ENCODE measurements at places on chromosomes 1 and 21.

DNA sequence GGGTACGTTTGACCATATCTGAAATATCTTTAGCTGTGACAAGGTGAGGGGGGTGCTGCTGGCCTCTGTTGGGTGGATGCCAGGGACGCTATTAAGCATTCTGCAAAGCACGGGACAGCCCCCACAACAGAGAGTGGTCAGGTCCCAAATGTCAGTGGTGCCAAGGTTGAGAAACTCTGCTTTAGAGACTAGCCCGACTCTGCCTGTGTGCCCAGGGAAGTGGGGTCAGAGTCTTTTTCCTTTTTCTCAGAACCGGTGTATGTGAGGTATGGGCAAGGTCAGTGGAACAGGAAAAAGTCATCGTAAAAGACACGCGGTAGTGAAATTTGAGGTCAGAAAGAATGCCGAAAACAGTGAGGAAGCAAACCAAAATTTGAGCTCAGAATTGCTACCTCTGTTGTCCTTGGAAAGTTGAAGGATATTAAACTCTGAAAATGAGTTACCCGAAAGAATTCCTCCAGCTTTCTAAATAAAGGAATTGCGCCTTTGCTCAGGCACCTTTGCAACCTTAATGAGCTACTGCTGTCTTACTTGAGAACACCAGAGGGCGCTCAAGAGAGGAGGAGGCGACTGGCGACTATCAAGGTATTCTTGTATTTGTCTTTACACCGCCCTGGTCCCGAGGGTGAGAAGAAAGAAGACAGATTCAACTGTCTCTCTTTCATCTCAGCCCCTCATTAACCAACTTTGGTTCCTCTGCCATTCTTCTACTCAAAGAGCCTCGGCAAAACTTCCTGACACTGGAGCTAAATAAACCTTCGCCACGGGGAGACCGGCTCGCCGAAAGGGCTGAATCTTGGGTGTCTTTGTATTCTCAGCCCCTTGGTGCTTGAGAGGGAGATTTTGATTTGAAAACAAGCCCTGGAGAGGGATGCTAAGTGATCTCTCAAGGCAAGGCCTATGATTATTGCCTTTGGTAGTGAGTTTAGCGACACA, 85.4 kb upstream of the OLIG2 start:
- H3K4me3 ChIP-seq, result no peak overlapping the region
- H3K36me3 ChIP-seq, result no peaks in the 10 kb centered on the region
- peaks cover 3% of the 10 kb centered on the region for H3K4me1 ChIP-seq
- DNase-seq, result peak; percentile 17
- H3K27me3 ChIP-seq, result no peaks in the 10 kb centered on the region
- H3K27ac ChIP-seq, result no peak overlapping the region

- DNase-seq, result no peak
- no peak overlapping the region for H3K27ac ChIP-seq
- H3K36me3 ChIP-seq, result no peaks in the 10 kb centered on the region
- H3K4me3 ChIP-seq, result no peak overlapping the region
These were observed 86.1 kb upstream of the KIAA0040 start for GRCh38 chr1:175278734-175279116.

DNA sequence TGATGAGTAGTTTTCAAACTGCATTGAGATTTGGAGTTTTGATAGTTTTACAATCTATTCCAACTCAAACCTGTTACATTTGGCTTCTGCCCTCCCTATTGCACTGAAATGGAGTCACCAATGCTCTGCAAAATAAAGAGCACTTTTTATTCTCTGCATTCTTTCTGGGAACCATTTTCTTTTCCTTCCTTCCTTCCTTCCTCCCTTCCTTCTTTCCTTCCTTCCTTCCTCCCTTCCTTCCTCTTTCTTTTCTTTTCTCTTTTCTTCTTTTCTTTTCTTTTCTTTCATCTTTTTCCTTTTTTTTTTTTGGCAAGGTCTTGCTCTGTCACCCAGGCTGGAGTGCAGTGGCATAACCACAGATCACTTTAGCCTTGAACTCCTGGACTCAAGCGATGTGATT, 114.2 kb downstream of the TBX19 start:
- H3K36me3 ChIP-seq, result no peaks in the 10 kb centered on the region
- H3K4me1 ChIP-seq, result peaks cover 10% of the 10 kb centered on the region
- no peak for DNase-seq
- H3K4me3 ChIP-seq, result no peak overlapping the region
- no peak overlapping the region for H3K27ac ChIP-seq

GRCh38 chr1:32350785-32351398, 11.4 kb downstream of the FAM229A start:
- H3K27me3 ChIP-seq, result no peaks in the 10 kb centered on the region
- peaks cover 6% of the 10 kb centered on the region for H3K36me3 ChIP-seq
- peak overlapping the region; percentile 80 for H3K4me3 ChIP-seq
- peak; percentile 80 for DNase-seq
- peak overlapping the region; percentile 77 for H3K27ac ChIP-seq

GRCh38 chr1:187244623-187245022, 415.9 kb downstream of the PLA2G4A start:
- no peak overlapping the region for H3K4me3 ChIP-seq
- H3K27ac ChIP-seq, result no peak overlapping the region
- DNase-seq, result no peak
- no peaks in the 10 kb centered on the region for H3K4me1 ChIP-seq

- H3K27ac ChIP-seq, result peak overlapping the region; percentile 99
- peak overlapping the region; percentile 87 for H3K4me3 ChIP-seq
- no peak for DNase-seq
- H3K36me3 ChIP-seq, result peaks cover 9% of the 10 kb centered on the region
- H3K27me3 ChIP-seq, result peaks cover 10% of the 10 kb centered on the region
- H3K4me1 ChIP-seq, result peaks cover 27% of the 10 kb centered on the region
These were observed 8.7 kb upstream of the MDM4 start for GRCh38 chr1:204507317-204508105.

DNA sequence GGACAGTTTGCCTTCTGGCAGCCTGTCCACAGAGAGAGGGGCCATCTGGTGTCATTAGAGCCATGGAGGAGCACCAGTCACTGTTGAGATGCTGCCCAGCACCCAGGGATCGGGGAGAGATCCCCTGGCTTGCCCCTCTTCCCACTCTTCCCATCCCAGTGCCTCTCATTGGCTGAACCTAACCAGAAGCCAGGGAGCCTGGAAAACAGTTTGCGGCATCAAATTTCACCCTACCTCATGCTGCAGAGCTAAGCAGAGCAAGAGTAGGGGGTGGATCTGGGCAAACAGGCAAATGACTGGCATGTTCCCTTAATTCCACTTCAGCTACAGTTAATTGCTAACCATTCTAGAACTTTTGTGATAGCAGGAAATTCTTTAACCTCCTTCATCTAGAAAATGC, 19.1 kb downstream of the TRAF5 start:
- no peaks in the 10 kb centered on the region for H3K27me3 ChIP-seq
- H3K36me3 ChIP-seq, result peaks cover 31% of the 10 kb centered on the region
- no peak overlapping the region for H3K4me3 ChIP-seq
- H3K27ac ChIP-seq, result no peak overlapping the region
- H3K4me1 ChIP-seq, result peaks cover 71% of the 10 kb centered on the region
- no peak for DNase-seq

- H3K4me3 ChIP-seq, result no peak overlapping the region
- peaks cover 41% of the 10 kb centered on the region for H3K36me3 ChIP-seq
- no peaks in the 10 kb centered on the region for H3K27me3 ChIP-seq
- no peak for DNase-seq
- peaks cover 4% of the 10 kb centered on the region for H3K4me1 ChIP-seq
These were observed 33.8 kb downstream of the PCNX2 start for GRCh38 chr1:233261695-233262094.

DNA sequence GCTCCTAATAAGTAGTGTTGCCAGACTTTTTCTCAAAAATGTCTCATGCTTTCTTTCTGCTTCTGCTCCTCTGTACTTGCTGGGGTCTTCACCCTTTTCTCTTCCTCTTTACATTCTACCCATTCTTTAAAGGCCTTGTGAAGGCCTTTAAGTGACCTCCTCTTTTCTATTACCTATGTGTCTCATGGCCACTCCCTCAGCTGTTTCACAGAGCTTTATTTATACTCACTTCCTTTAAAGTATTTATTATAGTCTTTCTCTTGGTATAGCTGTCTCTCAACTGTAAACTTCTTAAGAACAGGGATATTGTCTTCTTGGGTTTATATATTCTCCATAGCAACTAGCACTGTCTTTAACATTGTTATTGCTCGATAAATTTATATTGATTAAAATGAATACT, 792 bp downstream of the GOLPH3L start:
- H3K27me3 ChIP-seq, result peaks cover 3% of the 10 kb centered on the region
- peaks cover 23% of the 10 kb centered on the region for H3K4me1 ChIP-seq
- no peak for DNase-seq
- H3K27ac ChIP-seq, result peak overlapping the region; percentile 59

DNA sequence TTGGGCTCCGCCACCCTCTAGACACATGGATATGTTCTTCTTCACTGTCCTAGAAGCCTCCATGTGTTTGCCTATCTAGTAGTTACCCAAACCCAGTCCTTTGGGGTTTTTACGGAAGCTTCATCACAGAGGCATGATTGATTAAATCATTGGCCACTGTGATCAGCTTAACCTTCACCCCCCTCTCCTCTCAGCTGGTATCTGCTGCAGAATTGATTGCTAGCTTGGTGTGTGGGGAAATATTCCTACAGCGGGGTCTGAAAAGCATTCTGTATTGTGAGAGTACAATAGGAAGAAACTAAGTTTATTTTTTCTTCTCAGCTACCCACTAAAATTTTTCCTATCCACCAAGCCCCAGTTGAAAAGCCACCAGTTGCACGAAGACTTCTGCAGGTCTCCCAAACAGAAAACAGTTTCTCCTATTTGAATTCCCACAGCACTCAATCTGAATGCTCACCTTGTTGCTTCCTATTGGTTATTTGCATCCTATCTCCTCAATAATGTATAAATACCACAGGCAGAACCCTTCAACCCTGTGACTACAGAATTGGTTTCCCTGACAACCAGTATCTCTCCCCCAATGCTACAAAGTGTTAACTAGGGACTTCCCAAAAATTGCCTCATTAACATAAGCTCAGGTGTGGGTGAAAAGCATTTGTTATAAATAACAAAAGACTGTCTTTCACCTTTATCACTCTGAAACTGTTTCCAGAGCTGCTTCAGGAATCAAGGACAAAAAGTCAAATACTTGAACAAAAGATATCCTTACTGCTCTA, 9.3 kb upstream of the VANGL1 start:
- peaks cover 29% of the 10 kb centered on the region for H3K27me3 ChIP-seq
- H3K4me3 ChIP-seq, result no peak overlapping the region
- H3K36me3 ChIP-seq, result peaks cover 3% of the 10 kb centered on the region
- H3K27ac ChIP-seq, result no peak overlapping the region
- no peak for DNase-seq
- H3K4me1 ChIP-seq, result no peaks in the 10 kb centered on the region

GRCh38 chr1:89175601-89176256, at the start of gene GBP7:
TSS of gene GBP7 (minus strand) at chr1:89176003. CDS start at chr1:89171935, 4,068 bp downstream.
- no peak for DNase-seq
- no peak within 1 kb of the TSS for H3K27ac ChIP-seq
- no peak within 1 kb of the TSS for H3K4me3 ChIP-seq
- peaks cover 4% of the 10 kb centered on the region for H3K36me3 ChIP-seq
- peaks cover 16% of the 10 kb centered on the region for H3K4me1 ChIP-seq

DNA sequence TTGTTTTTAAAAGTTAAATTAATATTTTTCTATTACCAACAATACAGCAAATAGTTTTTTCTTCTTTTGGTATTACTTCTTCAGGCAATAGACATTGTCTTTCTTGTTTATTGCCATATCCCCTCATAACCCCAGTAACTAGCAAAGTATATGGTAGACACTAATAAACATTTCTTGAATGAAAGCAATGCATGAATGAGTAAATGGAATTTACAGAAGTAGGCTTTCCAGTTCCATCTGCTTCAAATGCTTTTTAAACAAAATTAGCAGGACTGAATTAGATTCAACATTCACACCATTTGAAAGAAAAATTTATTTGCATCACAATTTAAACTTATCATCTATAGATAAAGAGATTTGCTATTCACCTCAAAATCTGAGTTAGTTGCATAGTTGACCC, 5.6 kb upstream of the DR1 start:
- DNase-seq, result no peak
- H3K36me3 ChIP-seq, result peaks cover 26% of the 10 kb centered on the region
- H3K4me3 ChIP-seq, result no peak overlapping the region
- H3K27me3 ChIP-seq, result no peaks in the 10 kb centered on the region
- H3K4me1 ChIP-seq, result peaks cover 10% of the 10 kb centered on the region

DNA sequence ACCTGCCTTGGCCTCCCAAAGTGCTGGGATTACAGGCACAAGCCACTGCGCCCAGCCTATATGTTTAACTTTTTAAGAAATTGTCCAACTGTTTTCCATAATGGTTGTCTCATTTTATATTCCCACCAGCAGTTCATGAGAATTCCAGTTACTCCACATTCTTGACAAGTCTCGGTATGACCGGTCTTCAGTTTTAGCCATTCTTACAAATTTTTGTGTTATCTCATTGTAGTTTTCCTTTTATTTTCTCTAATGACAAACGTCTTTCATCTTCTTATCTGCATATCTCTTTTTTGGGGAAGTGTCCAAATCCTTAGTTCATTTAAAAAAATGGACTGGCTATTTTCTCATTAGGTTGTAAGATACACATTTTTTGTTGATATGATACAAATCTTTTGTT, 132.5 kb downstream of the HS2ST1 start:
- peaks cover 16% of the 10 kb centered on the region for H3K36me3 ChIP-seq
- no peak for DNase-seq
- H3K4me3 ChIP-seq, result no peak overlapping the region
- H3K4me1 ChIP-seq, result peaks cover 40% of the 10 kb centered on the region
- no peak overlapping the region for H3K27ac ChIP-seq
- H3K27me3 ChIP-seq, result no peaks in the 10 kb centered on the region

DNA sequence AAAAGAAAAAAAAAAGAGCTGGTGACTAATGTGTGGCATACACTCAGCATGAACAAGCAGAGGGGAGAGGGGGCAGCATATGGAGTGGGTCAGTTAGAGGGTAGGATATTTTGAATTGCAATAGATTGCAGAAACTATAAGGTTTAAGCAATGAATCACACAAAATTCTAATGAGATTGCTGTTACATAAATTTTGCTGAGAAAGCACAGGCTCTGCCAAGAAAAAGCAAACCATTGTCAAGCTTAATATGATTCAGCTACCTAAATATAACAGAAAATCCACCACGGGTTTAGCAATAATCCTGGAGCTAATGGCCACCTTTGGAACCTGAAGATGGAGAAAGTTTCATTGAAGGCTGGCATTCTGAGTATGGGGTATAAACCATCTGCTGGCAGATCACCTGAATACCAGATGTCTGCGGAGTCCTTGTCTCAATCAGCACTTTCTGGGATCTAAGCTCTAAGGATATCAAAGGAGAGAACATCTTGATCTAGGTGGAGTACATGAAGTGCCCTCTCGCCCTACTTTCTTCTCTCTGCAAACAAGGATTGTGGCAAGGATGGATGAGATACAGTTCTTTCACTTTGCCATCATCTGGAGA, 30.3 kb upstream of the ANGPTL7 start:
- H3K4me1 ChIP-seq, result peaks cover 13% of the 10 kb centered on the region
- DNase-seq, result no peak
- no peaks in the 10 kb centered on the region for H3K27me3 ChIP-seq
- H3K36me3 ChIP-seq, result peaks cover 18% of the 10 kb centered on the region

GRCh38 chr21:33856893-33857527, 58.6 kb downstream of the ATP5PO start:
- no peak for DNase-seq
- no peaks in the 10 kb centered on the region for H3K27me3 ChIP-seq
- H3K27ac ChIP-seq, result no peak overlapping the region
- H3K36me3 ChIP-seq, result no peaks in the 10 kb centered on the region
- H3K4me1 ChIP-seq, result no peaks in the 10 kb centered on the region
- no peak overlapping the region for H3K4me3 ChIP-seq
